Activated CD4-positive, CD25-positive, alpha-beta regulatory T cell (primary cell): ENCODE measurements at places on chromosomes 4 and X.

- DNase-seq: no peak
Observed at GRCh38 chr4:5424901-5425300, 283.5 kb downstream of the EVC2 start.

GRCh38 chr4:169132561-169133305 is 122.7 kb upstream of the CBR4 start:
- no peak for DNase-seq

- DNase-seq: no peak
Observed at GRCh38 chrX:38839944-38840343, 38.7 kb downstream of the MID1IP1 start.

DNA sequence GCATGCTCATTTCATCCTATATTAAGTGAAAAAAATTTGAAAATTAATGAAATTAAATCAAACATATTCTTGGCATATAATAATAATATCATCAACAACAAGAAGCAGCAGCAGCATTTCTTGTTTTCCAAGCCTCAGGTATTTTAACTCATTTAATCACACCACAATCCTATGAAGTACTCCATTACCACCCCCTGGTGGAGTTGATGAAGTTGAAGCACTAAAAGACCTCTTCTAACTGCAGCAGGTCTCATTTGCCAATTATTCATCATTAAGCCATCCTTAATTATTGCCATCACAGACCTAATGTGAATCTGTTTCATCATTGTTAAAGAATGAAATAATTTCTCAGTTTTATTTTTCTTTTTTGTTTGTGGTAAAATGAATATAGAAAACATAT is 801.4 kb upstream of the GRID2 start:
- no peak for DNase-seq

DNA sequence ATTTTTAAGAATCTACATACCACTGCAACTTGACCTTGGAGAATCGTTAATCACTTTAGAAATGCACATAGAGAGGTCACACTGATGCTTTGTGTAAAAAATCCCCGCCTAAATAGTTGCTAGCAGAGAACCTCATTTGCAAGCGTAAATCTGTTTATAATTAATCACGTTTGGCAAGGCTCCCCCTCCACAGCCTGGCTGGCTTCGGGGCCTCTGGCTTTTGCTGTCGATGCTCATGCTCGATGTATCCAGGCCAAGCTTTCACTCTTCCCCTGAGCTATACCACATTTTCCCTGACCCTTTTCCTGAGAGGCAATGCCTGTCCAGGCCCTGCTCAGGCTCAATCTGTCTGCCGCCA is 23.4 kb downstream of the CYTL1 start:
- DNase-seq: no peak
